Aortic smooth muscle cell (primary cell): ENCODE measurements at places on chromosomes 2 and 18. TPM values are rescaled to one million over a fixed set of nuclear protein-coding genes. Genes with fewer than 3 reads are reported as not detected.

The MYO7B gene
- total RNA-seq = 0.06 and 0.13 TPM in 2 replicates

The OTX1 gene
- total RNA-seq = not detected in 2 replicates

The CCDC74B gene
- 6.8 and 7.1 TPM in 2 replicates for total RNA-seq

The PRKAG3 gene
- 0.40 and 1.9 TPM in 2 replicates for total RNA-seq

The AUP1 gene
- total RNA-seq = 68.1 and 85.1 TPM in 2 replicates

The ZAP70 gene
- total RNA-seq = not detected in 2 replicates

The ESPNL gene
- 0.06 and 0.40 TPM in 2 replicates for total RNA-seq

The CD207 gene
- not detected in 2 replicates for total RNA-seq

The RAPH1 gene
- total RNA-seq = 15.9 and 19.4 TPM in 2 replicates

The TUBA3E gene
- not detected in 2 replicates for total RNA-seq

The XDH gene
- total RNA-seq = under 0.01 and 0.06 TPM in 2 replicates

The FAM237A gene
- total RNA-seq = not detected in 2 replicates

The HRH4 gene
- under 0.01 and 0.06 TPM in 2 replicates for total RNA-seq

The SGO2 gene
- 6.0 and 10.0 TPM in 2 replicates for total RNA-seq

The COL4A4 gene
- total RNA-seq = 22.1 and 33.4 TPM in 2 replicates

The NPPC gene
- total RNA-seq = 0.06 and 0.26 TPM in 2 replicates

The ABCG5 gene
- total RNA-seq = under 0.01 TPM in 1 of 2 replicates, not detected in the other
